GM12865 (cell line): ENCODE measurements at places on chromosomes 2 and 18.

GRCh38 chr18:63488160-63488559, 11.4 kb downstream of the SERPINB5 start:
- no peak for DNase-seq

DNA sequence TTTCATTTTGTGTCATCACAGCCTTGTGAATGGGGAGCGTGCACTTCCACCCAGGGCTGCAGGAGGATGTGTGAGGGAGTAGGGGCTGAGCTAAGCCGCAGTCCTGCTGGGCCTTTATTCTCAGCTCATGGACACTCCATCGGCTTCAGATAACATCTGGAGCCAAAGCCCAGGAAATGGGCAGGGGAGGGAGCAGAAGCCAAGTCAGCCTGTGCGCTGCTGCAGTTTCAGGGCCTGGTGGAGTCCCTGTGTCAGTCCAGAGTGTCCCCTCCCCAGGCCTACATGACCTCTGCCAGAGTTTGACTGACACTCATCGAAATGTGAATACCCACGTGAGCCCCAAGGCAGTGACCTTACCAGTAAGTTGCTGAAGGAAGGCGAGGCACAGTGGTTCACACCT, 242.2 kb downstream of the LOXHD1 start:
- no peak for DNase-seq

GRCh38 chr2:160010361-160011145, 51.9 kb downstream of the PLA2R1 start:
- no peak for DNase-seq

DNA sequence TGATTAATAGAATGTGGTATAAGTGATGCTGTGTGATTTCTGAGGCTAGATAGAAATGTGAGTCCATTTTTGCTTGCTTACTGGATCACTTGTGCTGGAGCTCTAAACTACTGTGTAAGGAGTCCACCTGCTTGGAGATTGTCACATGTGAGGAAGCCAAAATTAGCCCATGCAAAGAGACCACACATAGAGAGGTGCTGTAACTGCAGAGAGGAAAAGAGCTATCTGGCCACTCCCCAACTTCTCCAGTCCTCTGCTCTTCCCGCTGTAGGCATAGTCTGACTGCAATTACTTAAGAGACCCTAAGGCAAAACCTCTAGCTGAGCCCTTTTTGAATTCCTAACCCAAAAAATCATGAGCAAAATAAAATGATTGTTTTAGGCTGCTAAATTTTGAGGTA, 120.6 kb upstream of the FBXO11 start:
- no peak for DNase-seq

- DNase-seq = peak; percentile 20
These were observed 32.3 kb upstream of the FRZB start for GRCh38 chr2:182898718-182899117.

- DNase-seq = no peak
These were observed 81.5 kb downstream of the BCL2 start for GRCh38 chr18:63237881-63238692.

- no peak for DNase-seq
These were observed 642 bp upstream of the SRSF7 start for GRCh38 chr2:38751596-38752410.

DNA sequence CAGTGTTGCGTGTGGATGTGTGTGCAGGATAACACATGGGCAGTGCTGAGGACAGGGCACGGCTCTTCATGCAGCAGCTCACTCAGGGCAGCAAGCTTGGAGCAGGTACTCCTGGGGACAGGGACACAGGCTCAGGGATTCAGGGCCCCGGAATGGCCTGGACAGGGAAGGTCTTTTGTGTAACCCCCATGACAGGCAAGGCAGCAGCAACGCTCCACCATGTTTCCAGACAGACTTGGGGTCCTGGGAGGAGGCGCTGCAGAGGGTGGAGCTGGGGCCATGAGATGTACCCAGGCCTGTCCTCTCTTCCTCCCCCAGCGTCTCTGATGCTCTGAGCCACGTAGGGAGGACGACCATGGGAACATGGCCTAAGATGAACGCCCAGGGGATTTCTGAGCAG, 58.3 kb downstream of the ADNP2 start:
- no peak for DNase-seq

DNA sequence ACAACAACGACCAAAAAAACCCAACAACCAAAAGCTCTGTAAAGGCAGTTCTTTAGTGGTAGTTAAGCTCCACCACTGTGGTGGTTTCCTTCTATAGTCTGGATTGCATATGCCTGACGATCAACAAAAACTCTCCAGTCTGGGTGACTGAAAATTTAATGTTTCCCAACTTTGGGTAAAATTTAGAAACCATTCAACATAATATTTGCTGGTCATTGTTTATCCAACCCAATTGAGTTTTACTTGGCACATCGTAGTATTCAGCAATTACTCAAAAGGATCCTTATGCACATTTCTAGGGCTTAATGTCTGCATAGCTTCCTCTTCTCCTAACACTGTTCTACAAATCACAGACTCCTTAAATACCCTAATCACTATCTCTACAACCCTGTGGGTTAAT, 1080.2 kb upstream of the NRXN1 start:
- no peak for DNase-seq

DNA sequence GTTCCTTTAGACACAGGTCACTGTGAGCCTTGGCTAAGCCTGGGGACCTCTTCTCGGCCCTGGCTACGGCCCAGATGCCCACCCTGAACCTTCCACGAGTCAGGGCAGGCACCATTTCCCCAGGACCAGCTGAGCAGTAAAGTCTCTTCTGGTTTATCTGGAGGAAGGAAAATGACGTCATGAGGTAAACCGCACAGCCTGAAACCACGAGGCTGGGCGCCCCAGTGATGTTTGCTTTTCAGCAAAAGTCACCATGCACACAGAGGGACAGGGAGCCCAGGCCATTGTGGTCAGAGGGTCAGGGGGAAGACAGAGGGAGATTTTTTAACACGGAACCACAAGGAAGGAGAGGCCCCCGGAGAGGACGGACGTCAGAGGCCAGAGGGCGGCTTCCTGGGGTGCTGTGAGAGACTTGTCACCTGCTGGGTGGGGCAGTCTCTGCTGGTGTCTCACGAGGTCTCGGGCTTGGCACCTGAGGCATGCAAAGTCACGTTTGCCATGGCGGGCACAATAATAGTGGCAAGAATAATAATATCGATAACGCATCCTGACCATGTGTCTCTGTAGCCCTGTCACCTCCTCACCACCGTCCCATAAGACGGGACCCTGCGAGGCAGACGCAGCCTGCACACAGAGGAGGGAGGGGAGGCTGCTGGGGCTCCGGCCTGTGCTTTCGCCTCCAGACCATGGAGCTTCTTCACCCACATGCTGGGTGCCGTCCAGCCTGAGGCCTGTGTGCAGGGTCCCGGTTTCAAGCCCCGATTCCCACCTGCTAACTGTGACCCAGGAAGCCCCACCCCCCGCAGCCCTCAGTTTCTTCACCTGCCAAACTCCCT, 33.2 kb upstream of the FOSL2 start:
- peak; percentile 75 for DNase-seq

DNA sequence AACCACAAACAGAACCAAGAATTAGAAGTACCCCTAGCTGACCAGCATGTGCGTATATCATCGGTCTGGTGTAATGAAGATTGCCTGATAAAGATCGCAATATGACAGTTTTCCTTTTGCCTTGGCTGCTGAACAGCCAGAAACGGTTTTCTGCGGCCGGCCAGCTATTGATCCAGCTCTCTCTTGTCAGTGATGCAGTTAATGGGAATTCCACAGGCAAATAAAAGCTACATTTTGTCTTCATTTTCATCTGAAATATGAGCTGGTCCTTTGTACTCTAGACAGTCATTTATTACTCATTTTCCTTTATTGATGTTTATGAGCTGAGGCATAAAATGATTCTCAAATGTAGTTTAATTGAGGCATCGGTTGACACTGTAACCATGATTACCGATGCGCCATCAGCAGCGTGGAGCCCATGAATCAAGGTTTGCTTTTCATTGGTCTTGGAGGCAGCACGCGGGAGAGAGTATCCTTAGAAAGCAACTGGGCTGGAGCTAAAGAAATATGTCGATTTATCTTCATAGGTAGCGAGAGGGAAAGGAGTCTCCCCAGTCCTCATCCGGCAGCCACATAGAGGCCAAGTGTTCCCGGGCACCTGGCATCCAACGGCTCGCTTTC, 535.2 kb downstream of the GALR1 start:
- no peak for DNase-seq
